Right ventricle myocardium inferior (tissue), 1 donor: ENCODE measurements at places on chromosomes 12 and 14. TPM values are rescaled to one million over a fixed set of nuclear protein-coding genes. Genes with fewer than 3 reads are reported as not detected.

ALG10 gene
- 3.7 TPM for total RNA-seq

TSHR gene
- total RNA-seq, result not detected

SLC38A4 gene
- 2.8 TPM for total RNA-seq

OTX2 gene
- not detected for total RNA-seq
